ENCODE measurements at places on chromosomes 2 and 18. TPM values are rescaled to one million over a fixed set of nuclear protein-coding genes. Genes with fewer than 3 reads are reported as not detected.

Gene PLCL1
- total RNA-seq, result 82.5 TPM

Gene GALR1
- 0.08 TPM for total RNA-seq

Gene NCKAP1
- total RNA-seq, result 153 TPM

- no peak for DNase-seq
Measured at GRCh38 chr2:235312571-235312970, 181.3 kb upstream of the AGAP1 start.

- no peak for DNase-seq
Measured at GRCh38 chr2:153287109-153287801, 191.3 kb downstream of the RPRM start.

GRCh38 chr2:148519013-148519412 lies 125.5 kb upstream of the EPC2 start:
- DNase-seq, result no peak

GRCh38 chr2:161384864-161385263 lies 31.2 kb upstream of the TBR1 start:
- no peak for DNase-seq
